ENCODE measurements at places on chromosomes 1 and 21.

GRCh38 chr1:188615321-188615720 is 1786.6 kb downstream of the PLA2G4A start:
- no peak for DNase-seq

GRCh38 chr1:239308701-239309333 is 77.6 kb upstream of the CHRM3 start:
- no peak for DNase-seq

GRCh38 chr1:153631047-153632022 is 2.5 kb upstream of the CHTOP start:
- DNase-seq = no peak

- DNase-seq = no peak
Measured at GRCh38 chr1:41880950-41881885, 37.5 kb downstream of the HIVEP3 start.

DNA sequence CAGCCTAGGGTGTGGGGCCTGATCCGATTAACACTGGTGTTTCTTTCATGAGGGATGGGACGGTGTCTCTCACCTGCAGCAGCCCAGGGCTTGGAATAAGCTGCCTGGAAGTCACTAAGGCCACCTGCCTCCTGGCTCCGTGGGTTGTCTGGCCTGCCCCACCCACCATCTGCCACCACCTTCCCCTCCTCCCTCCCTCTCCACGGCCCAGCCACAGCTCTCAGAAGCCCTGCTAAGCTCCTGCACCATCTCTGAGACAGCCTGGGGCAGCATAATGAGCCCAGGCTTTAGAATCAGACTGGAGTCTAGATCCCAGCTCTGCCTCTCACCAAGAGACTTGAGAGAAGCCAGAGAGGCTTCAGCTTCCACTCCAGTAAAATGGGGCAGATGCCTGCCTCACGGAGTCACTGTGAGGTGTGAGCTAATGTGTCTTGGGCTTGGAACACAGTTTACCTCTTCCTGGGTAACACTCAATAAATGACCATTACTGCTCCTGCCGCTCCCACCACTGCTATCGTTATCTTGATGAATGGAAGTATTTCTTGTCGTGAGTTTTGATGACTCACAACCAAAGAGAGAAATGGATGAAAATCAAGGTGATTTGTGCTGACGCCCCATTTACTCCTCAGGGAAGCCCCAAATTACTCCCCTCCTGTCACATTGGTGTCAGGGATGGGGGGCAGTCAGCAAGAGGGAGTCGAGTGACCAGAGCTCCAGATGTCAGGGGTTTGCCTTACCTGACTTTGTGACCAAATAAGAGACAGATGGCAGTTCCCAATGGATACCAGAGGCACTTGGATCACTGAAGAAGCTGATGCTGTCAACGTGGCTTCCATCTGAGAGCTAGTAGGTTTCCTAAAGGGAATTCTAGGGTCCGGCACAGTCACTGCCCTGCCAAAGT is 23.5 kb upstream of the C1QA start:
- no peak for DNase-seq

DNA sequence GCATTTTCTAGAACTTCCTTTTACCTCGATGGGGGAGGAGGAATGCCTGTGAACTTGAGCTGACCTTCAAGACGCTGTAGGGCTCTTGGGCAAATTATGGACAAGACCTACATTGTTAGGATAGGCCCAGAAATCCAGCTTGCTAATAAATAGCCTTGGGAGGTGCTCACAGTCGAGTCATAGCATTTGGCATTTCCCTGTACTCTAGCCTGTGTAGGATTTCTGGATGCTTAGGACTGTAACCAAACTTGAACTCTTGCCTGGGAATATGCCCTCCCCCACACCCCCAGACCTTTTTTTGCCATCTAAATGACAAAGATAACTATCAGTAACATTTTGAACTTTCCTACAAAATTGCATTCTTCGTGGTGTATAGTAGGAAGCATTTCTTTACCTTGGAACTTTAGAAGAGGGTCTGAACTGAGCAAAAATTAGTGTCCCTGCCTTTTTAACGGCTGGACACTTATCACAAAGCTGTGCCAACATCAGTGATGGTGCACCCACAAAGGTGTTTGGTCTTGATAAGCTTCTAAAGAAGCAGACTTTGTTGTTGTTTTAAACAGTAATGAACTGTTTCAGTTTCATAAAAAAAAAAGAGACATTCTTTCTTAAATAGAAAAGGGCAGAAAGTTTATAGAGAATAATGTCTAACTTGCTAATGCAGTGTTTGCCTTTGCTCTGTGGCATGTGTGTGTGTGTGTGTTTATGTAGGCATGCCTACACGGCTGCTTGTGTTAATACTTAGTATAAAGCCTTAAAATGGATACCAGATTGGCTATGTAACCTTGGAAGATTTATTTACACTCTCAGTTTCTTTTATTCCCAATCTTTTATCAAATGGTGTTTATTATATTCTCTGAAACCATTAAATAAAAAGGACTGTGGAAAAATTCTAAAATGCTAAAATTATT is 88.2 kb downstream of the NFIA start:
- no peak for DNase-seq

DNA sequence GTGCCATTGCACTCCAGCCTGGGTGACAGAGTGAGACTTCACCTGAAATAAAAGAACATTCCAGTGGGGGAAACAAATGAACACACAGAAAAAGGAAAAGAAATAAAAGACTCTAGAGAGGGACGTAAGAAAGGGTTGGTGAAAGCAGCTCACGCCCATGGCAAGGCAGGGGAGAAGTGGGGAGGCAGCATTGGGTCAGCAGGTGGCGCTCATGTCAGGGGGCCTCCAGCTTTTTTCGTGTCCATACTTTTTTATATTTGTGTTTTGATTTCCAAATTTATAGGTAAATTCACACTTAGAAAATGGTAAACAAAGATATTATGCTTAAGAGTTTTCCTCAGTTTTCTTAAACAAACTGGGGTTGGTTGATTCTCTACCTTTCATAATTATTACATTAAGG is 45.5 kb downstream of the VPS13D start:
- peak; percentile 25 for DNase-seq

GRCh38 chr1:115286431-115287205 is 51.4 kb downstream of the NGF start:
- no peak for DNase-seq

DNA sequence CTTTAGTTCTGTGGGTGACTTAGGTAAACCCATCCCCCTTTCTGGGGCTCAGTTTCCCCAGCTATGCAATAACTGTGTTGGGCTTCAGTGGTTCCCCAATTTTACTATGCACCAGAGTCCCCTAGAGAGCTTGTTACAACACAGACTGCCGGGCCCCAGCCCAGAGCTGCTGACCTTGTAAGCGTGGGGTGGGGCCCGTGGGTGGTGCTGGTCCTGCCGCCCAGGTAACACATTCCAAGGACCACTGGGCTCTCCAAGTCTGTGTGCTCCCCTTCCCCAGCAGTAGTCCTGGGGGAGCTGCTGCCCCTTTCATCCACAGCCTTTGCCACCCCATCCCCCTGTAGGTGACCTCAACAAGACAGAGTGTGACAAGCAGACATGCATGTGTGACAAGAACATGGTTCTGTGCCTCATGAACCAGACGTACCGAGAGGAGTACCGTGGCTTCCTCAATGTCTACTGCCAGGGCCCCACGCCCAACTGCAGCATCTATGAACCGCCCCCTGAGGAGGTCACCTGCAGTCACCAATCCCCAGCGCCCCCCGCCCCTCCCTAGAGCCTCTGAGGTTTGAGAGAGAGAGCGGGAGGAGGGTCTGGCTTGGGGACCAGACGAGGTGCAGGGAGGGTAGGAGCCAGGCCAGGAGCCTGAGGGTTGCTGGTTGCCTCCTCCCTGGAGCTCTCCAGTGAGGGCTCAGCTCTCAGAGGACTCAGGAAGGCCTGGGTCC is 8.9 kb downstream of the PLA2G2F start:
- no peak for DNase-seq

GRCh38 chr21:45611939-45612664 is 31.4 kb upstream of the PCBP3 start:
- DNase-seq = peak; percentile 73

DNA sequence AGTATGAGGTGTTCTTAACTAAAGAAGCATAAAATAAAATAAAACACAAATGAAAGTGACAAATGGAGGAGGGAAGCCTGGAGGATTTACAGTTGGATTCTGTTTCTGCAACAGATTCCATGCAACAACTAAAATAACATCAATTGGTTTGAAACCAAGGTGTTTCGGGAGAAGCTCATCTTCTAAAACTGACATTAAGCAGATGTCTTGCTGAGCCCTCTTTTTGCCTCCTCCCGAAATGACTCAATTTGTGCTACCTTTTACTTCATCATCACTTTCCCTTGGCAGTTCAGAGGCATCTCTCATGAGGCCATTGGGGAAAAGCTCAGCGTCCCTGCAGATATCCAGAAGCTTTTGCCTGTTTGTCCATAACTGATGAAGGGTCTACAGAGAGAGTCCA is 121.6 kb upstream of the ADAR start:
- DNase-seq = peak; percentile 20

DNA sequence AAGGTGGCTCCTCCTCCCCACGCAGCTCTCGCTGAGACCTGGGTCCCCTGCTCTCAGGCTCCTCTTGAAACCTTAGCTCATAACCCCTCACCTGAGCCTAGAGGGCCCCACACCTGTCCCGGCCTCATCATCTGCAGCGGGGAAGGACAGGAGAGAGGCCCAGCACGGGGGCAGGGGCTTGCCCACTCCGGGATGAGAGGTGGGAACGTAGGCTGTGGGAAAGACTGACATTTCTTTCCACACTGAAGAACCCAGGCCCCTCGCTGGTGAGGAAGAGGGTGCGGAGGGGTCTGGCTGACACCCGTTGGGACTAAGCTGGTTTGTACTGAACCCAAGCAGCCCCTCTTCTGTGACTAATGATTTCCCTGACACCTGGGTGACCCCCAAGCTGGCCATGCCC is 14.0 kb upstream of the NES start:
- DNase-seq = no peak

DNA sequence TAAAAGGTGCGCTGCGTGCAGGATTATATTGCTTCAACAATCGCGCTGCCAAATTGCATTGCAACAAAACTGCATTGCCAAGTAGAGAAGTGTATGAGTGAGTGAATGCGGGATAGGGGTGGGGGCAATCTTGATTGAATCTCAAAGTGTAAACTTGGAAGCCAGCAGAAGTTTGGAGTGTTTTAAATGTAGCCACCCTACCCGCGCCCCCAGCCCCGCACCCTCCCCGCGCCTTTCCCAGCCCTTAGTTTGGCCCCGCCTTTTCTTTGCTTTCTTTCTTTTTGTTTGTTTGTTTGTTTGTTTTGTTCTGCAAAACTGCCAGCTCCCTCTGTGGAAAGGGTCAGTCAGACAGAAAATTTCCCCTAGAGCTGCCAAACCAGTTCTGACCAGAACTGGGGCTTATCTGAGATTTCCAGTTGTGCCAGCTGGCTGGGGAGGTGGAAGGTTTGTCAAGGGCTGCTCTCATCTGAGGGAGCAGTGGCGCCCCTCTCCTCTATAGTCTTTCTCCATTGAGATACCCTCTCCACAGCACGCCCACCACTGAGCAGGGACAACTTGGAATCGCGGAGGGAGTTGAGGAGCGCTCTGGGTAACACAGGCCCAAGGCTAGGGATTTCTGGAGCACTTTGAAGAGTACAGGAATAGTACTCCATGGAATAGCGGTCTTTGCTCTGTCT is 666 bp upstream of the BEND5 start:
- no peak for DNase-seq
